ENCODE measurements at places on chromosomes 11 and 22.

DNA sequence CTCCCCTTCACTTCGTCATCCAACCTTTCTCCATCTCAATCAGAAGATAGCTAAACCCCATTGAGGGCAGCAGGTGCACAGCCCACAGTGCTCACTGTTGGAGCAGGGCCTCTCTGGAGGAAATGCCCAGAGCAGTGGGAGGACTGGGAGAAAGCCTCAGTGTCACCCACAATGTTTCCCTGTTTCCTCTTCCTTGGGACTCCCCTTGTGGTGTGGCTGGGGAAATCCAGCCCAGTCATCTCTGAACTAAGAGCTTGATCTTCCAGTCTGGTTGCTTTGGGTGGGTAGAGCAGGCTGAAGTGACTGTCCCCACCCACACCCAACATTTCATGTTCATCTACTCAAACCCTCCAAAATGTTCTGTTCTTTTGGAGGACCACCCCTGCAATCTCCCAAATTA lies 29.8 kb upstream of the EED start:
- DNase-seq: no peak

- no peak for DNase-seq
Observed at GRCh38 chr22:31439808-31440207, 40.4 kb downstream of the DRG1 start.

DNA sequence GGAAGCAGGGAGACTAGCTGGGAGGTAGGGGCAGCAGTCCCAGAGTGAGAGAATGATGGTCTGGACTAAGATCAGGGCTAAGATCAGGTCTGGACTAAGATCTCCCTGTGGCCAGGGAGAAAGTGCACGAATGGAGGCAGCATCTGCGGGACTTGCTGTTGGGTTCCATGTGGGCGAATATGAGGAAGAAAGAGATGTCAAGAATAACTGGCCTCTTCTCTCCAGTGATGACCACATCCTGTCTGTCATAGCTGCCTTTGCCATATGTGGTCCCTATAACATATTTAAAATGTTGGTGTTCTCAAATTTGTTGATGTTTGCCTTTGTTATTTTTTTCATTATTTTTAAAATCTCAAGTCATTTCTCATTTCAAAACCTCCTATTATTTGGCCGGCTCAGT lies 27.4 kb upstream of the CXCR5 start:
- DNase-seq: no peak

DNA sequence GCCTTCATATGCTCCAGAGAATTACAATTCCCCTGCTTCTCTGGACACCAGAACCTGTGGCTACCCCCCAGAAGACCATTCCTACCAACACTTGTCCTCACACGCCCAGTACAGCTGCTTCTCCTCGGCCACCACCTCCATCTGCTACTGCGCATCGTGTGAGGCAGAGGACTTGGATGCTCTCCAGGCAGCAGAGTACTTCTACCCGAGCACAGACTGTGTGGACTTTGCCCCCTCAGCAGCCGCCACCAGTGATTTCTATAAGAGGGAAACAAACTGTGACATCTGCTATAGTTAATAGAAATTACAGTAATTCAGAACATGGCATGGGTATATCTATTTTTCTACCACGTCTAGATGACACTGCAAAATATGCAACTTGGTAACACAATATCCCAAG lies 9.8 kb downstream of the POU2AF3 start:
- DNase-seq: no peak

GRCh38 chr11:130390071-130390758 lies 38.2 kb downstream of the ADAMTS8 start:
- DNase-seq: peak; percentile 97

- DNase-seq: peak; percentile 97
Observed at GRCh38 chr11:66336234-66337102, at the start of gene RIN1. Gene RIN1 (minus strand): TSS chr11:66336434. CDS start chr11:66336402, 32 bp downstream.
